ENCODE measurements at places on chromosomes 6 and 20.

GRCh38 chr6:53033764-53034163, 31.4 kb upstream of the FBXO9 start:
- no peak for DNase-seq

- DNase-seq: no peak
These were observed 3.4 kb downstream of the NUDT3 start for GRCh38 chr6:34389034-34389433.

DNA sequence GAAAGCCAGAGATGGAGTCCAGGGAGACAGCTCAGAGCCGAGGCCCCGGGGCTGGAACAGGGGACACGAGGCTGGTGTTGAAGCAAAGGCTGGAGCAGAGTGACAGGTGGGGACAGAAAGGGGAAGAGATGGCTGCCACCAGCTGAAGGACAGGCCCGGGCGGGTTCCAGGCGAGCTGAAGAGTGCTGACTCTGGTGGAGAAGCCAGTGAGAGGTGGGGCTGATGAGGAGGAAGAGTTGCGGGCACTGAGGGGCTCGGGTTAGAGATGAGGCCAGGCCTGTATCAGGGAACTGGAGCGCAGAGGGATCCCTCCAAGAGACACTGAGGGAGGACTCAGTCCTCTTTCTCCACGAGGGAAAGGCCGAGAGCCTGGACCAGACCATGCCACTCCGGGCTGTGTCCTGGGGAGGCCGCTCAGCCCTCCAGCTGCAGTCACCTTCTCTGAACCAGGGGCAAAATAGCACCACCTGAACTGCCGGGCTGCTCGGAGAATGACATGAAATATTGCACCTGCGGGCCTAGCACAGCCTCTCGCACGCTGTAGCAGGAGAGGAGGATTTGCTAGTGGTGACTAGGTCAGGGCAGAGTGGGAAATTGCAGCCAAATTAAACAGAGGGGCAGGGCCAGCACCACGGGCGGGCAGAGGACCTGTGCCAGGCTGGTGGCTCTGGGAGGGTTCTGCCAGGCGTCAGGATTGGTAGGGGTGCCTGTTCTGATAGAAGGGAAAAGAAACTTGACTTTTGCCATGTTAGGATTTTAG, 175.9 kb downstream of the ZDHHC14 start:
- peak; percentile 75 for DNase-seq

- DNase-seq: no peak
These were observed 28.5 kb downstream of the TRAM2 start for GRCh38 chr6:52548353-52548713.

DNA sequence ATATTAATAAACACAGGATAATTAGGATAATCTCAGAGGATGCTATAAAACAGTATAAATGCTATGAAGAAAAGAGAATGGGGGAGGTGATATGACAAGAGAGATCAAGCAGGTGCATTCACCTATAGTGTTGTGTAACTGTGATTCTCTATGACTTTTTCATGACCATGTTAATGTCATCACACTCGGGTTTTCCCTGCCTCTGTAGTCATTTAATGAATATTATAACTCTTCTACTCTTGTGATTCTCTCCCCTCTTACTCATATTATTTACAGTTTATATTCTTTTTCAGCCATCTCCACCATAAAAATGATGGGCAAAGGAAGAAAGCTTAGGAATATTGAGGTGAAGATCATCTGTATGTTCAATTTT, 106.9 kb upstream of the SGK1 start:
- no peak for DNase-seq
